ENCODE measurements at places on chromosomes 7 and 10.

DNA sequence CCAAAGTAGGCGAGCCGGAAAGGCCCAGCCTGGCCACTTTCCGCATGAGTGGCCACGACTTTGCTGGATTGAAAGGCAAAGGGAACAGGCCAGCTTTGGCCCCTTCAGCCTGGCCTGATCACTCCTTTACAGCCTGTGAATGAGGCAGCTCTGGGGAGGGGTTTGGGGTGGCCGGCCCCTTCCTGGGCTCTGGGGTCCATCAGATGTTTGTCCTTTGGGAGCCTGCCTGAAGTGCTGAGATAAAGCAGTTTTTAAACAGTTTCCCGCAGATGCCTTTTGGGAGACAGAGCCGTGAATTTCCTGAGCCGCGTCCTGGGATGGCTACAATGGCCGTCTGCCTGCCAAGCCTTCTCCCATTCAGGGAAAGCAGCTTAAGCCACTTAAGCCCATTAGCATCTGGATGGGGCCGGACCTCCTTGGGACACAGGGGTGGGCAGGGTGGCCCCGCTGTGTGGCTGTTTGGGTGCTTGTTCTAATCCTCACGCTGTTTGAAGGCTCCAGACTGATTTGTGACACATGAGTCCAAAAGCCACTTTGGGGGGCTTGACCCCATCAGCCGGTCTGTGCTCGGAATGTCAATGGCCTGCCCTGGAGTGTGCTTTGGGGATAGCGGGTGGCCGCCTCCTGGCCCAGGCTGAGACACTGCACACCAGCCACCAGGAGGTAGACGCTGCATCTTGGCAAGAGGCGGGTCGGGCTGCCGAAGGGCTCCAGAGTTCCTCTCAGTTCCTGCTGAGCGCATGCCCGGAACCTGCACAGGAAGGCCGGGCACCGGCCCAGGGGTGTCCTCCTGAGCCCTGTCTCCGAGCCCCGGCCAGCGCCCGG, 38.9 kb downstream of the NKX6-2 start:
- DNase-seq: no peak

DNA sequence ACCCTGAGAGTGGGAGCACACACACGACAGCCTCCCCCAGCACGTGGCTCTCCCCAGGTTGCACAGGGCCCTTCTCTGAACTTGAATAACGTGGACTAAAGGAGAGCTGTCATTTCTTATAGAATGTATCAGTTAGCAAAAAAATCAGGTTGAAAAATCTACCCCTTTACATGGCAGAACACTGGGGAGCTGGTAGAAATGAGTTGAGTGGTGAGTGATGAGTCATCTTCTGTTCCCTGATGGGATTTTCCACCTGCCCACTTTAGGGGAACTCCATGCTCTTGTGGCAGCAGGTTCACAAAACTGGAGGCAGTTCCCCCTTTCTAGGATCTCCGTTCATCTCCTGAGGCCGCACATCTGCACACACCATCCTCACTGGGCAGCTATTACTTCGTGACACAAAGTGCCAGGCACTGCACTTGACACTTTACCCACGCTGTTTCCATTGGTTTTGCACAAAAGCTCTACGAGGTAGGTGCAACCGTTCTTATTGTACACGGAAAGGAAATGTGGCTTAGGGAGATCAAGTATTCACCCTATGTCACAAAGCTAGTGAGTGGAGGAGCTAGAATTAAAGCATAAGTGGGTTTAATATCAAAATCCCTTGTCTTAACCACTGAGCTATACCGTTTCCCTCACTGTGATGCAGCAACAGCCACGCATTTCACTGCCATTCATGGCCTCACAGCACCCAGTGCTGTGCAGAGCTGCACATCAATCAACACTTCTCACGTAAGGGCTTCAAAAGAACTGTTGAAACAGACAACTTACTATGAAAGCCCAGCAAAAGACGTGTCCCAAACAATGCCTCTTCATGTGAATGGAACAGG, 80.2 kb downstream of the RNF216 start:
- DNase-seq: no peak

DNA sequence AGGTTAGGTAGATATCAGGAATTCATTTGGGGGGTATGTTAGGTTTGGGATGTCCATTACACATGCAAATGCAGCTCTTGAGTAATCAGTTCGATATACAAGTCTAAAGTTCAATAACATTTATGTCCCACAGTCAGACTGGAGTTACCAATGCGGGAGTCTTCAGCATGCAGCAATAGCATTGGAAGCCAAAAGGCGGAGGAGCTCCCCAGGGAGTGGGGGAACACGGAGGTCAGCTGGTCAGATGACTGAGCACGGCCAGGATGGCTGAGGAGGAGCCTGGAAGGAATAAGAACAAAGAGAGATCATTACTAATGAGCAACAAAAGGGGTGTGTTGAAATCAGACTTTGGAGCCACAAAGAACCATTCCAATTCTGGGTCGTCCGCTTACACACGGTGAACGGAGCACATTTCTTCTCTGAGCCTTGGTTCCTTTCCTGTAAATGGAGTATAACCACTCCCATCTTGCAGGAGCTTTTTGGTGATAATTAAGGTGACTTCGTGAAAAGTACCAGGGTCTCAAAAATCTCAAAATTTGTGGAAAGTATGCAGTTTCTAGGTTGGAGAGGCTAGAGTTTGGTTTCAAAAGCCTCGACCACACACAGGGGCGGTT, 478 bp upstream of the ZNF22 start:
- DNase-seq: no peak

GRCh38 chr10:121694966-121695643, 96.9 kb upstream of the FGFR2 start:
- DNase-seq: no peak

DNA sequence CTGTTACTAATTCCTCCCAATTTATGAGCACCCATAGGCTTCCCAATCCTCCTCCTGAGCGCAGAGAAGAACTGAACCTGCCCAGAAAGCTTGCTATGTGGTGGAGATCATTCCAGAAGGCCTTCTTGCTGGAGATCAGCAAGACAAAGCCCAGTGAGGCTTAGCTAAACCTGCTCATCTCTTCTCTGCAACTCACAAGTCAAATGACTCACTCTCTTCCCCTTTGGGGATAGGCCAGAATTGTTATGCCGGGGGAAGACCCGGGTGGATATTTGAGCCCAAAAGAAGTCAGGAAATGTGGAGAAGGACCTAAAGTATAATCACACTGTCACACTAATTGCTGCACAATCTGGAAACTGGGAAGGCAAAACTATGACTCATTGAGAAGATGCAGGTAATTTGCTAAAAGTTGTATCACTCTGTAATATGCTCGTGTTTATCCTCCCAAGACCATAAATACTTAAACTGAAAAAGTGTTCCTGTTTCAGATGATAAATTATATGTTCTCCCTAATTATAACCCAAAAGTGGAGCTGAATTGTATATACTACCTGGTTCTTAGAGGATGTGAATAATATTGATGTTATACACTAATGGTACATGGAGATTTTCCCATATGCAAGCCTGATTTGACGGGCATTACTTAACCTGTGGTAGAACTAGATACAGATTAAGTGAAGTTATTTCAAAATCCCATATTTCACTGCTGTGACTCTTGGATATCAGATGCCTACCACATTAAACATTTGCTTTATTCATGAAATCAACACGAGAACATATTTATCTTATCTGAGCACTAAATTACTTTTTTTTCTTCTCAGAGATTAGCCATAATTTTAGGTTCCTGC, 6.4 kb downstream of the NEBL start:
- no peak for DNase-seq

GRCh38 chr7:155660758-155661093, 16.3 kb downstream of the RBM33 start:
- no peak for DNase-seq

DNA sequence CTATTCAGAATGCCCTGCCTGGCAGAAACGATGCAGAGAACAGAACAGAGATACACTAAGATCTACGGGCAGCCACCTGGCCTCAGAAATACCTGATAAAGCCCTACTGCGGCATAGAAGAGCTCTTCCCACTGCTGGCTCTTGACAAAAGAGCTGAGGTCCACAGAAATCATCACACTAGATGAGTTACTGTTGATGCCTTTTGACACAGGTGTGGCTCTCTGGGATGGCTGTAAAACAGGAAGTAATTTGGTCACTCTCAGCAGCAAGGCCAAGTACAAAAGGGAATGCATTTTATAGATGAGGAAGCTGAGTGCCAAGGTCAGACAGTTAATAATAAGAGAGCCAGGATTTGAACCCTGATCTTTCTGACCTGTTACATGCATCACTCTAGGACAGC, 35.0 kb upstream of the ACSL5 start:
- DNase-seq: no peak

- DNase-seq: no peak
Observed at GRCh38 chr10:21831986-21832820, 171.3 kb downstream of the DNAJC1 start.

DNA sequence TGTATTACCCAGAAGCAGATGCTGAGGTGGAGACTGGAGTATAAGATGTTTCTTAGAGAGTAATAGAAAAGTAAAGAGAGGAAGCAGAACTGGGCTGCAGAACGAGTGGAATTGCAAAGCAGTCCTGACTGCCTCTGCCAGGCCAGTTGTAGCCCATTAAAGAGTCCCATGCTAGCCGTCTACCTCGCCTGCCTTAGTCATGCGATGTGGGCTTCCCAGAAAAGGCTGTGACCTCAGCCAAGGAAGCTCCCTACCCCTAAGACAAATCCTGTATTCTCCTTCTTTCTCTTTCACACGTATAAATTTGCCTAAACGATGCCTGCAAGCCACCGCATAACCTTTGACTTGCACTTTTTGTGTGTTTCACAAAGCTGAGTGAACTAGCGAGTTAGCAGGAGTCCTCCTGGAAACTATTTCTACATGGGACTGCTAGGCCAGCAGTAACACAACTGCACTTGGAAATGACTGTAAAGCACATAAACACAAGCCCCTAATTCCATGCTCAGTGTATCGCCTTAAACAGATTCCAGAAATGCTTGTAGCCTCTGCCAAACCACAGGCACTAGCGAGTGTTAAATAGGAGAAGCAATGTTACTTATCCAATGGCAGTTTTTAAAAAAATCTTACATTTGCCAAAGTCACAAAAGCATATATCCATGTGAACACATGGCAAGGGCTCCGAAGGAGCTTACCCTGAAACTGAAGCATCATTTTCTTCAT, 47.4 kb upstream of the GNAI1 start:
- DNase-seq: no peak

- DNase-seq: peak; percentile 31
Observed at GRCh38 chr7:128425850-128426249, 16.1 kb upstream of the IMPDH1 start.

DNA sequence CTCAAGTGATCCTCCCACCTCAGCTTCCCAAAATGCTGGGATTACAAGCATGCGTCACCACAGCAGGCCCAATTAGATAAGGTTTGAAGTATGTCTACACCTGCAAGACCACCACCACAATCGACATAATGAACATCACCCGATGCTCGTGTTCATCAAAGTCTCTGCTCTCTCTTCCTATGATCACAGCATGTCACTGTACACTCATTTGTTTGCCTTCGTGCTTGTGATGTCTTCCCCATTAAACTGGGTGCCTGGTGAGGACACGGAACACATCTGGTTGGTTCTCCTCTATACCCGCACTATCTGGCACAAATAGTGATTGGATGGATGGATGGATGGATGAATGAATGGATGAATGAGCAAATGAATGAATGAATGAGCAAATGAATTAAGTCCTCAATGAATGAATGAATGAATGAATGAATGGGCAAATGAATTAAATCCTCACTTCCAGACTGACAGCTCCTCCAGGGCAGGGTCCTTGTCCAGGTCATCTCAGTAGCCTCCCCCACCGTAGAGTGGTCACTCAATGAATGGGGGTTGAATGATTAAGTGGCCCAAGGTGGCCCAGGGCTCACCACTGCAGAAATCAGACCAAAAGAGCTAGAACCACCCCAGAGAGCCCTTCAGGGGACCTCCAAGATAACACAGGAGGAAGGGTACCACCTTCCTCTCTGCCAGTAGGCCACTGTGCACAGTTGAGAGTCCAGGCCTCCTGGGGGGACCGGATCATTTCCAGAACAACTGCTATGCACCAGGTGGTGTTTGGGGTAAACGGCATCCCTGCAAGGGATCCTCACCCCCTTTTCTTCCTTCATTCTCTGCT, 101.9 kb upstream of the TNRC18 start:
- no peak for DNase-seq

DNA sequence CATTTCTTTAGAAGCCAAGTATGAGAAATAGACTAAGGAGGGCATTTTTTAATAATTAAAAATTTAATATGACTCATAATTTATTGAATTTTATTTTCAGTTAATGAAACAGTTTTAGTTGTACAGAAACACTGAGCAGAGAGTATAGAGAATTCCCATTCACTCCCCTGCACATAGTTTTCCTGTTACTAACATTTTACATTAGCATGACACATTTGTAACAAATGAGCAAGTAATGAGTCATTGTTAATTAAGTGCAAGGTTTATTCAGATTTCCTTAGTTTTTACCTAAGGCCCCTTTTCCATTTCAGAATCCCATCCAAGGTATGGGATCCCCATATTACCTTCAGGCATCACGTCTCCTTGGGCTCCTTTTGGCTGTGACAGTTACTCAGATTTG, 271.5 kb upstream of the FZD8 start:
- DNase-seq: no peak

DNA sequence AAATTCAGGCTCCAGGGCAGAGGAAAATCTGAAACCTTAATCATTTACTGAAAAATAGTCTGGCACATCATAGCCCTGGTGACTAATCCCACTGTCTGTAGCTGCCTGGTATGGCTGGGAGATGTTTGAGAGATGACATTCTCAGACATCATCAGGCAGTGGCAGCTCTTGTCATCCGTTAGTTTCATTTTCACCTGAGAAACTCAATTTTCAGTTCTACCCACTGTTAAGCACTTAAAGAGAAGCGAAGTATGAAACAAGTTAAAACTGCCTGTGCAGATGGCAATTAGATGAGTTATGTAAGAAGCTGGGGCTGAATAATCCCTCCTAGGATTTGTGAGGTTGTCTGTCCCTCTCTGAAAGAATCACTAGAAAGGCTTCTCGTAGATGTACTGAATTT, 150.2 kb downstream of the NSUN6 start:
- no peak for DNase-seq

DNA sequence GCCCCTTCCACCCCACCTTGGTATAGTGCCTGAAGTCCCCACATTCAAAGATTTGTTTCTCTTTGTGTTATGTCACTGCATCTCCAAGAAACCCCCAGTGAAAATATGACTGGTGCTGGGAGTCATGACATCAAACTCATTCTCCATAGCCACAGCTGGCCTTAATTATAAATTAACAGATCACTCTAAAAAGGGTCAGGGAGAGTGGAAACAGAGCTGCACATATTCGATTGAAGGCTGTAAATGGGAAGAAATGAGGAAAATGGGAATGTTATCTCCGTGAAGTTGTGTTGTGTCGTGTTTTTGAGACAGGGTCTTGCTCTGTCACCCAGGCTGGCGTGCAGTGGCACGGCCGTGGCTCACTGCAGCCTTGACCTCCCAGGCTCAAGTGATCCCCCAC, 24.2 kb upstream of the NUP42 start:
- no peak for DNase-seq

DNA sequence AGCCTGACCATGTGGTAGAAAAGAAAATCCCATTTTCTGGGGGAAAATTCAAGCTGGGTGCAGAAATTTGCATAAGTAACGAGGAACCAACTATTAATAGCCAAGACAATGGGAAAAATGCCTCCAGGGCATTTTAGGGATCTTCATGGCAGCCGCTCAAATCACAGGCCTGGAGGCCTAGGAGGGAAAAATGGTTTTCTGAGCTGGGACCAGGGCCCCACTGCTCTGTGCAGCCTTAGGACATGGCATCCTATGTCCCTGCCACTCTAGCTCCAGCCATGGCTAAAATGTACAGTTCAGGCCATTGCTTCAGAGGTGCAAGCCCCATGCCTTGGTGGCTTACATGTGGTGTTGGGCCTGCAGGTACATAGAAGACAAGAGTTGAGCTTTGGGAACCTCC, 459.0 kb downstream of the PCDH15 start:
- DNase-seq: no peak

- DNase-seq: no peak
Observed at GRCh38 chr10:119807960-119808697, 64.5 kb downstream of the MCMBP start.
